SK-N-SH treated with all-trans-retinoic acid at 6 μM for 48 hours (cell line): ENCODE measurements at places on chromosomes 2 and 18.

DNA sequence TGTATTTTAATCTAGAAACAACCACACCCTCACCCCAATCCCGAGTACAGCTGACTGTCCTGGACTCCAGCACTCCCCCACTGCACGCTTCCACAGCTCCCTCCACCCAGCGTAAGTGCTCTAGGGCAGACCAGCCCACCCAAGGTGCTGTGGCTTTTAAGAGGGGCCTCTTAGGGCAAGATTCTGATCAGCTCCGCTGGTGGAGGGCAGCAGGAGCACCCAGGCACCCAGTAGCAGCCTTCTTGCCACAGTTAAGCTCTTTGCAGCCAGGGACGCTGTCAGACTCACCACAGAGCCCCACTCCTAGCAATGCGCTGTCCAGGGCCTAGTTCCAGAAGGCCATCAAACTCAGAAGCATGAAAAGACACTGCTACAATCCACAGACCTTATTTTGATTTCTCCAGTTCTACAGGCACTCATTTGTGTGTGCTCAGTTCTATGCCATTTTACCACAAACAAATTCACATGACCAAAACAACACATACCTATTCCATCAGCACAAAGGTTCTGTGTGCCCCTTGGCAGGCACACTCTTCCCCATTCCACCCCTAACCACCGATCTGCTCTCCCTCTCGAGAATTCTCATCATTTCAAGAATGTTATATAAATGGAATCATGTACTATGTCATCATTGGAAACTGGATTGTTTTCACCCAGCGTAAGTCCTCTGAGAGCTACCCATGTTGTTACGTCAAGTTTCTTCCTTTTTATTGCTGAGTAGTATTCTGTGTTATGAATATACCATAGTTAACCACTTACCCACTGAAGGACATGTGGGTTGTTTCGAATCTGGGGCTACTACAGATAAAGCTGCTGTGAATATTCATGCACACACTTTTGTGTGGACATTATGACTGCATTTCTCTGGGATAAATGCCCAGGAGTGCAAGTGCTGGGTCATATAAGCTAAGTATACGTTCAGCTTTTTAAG lies 40.4 kb downstream of the PTPN2 start:
- ATAC-seq, result peak; percentile 41

- ATAC-seq, result no peak
Measured at GRCh38 chr2:39685126-39685525, 19.4 kb downstream of the TMEM178A start.

DNA sequence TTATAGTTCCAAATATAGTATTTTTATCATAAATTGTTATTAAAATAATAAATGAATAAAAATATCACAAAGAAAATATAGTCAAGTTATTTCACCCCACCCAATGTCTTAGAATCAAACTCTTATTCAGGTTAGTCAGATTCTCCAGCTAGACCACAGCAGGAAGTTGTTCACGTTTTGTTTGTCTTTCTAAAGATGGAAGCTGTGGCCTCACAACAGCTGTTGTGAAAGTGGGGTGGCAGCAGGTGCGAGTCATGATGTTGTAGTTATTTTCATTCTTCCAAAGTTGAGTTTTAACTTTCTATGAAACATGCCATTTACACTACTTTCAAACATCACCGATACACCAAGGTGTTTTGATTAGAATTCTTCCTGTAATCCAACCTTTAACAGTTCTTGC lies 272.9 kb downstream of the SLC8A1 start:
- ATAC-seq, result no peak

GRCh38 chr2:66439812-66440542 lies 5.1 kb downstream of the MEIS1 start:
- ATAC-seq, result no peak

DNA sequence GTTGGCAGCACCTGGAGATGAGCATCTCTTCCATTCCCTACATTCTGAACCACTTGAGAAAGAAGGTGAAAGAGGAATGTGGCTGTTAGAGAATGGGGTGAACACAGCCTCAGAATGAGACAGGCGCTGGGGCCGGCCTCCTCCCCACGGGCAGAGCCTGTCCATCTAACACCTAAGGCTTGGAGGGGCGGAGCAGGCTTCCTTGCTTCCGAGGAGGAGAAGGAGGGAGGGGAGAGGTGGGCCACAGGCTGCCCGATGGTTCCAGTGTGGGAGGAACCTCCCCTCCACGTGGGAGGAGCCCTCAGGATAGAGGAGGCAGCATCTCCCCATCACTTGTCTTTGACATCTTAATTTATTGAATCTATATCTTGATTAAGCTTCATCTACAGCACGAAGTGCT lies 68.6 kb downstream of the CIB4 start:
- ATAC-seq, result no peak

DNA sequence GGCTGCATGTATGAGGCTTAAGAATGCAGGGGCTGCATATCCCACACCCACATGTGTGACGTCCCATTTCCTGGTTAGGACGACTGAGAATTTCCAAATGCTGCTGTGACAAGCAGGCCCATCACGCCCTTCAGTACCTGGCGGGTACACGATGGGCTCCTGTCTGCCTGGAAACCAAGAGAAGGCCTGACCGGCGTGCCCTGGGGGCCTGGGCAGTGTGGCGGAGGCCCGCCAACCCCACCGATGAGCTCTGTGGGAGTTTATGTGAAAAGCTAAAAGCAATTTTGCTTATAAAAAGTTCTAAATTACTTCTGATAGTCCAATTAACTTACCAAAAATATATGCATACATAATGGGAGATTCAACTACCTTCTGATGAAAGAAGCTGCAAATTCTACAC lies 837.3 kb downstream of the GALR1 start:
- ATAC-seq, result no peak

DNA sequence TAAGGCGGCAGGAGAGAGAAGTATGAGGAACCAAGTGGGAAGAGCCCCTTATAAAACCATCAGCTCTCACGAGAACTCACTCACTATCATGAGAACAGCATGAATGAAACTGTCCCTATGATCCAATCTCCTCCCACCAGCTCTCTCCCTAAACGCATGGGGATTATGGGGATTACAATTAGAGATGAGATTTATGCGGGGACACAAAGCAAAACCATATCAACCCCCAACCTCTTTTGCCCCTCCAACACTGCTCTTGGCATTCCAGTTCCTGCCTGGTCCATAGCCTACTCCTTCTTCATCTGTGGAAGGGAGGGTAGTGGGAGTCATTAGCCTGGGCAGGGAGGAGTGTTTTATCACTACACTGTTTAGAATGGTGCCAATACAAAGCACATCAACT lies 1.4 kb upstream of the EHD3 start:
- ATAC-seq, result no peak

DNA sequence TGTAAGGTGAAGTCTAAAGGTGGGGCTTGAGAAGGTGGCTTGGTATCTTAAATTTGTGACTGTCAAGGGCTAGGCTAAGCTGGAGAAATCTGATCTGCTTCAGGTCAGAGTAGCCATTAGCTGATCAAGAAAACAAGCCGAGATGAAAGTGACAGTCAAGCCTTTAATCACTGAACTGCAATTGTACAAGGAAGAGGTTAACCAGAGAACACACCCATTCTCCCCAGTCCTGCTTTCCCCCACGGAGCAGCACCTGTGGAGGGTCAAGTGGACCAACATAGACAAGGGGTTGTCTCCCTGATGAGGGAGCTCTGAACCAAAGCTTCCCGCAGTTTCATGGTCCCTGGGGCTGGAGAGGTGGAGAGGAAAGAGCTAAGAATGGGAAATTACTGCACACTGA lies 901.2 kb downstream of the DCC start:
- ATAC-seq, result no peak

DNA sequence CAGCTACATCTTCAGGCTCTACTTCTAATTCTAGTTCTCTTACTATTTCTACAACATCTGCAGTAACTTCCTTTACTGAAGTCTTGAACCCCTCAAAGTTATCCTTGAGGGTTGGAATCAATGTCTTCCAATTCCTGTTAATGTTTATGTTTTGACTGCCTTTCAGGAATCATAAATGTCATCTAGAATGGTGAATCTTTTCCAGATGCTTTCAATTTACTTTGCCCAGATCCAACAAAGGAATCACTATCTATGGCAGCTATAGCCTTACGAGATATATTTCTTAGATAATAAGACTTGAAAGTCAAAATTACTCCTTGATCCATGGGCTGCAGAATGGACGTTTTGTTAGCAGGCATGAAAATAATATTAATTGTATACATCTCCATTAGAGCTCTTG lies 123.9 kb downstream of the PDE1A start:
- peak; percentile 33 for ATAC-seq

- peak; percentile 83 for ATAC-seq
Measured at GRCh38 chr2:149329489-149330126, 779 bp upstream of the LYPD6 start.
